Diencephalon (tissue), 1 donor: ENCODE measurements at places on chromosomes 12 and 14. TPM values are rescaled to one million over a fixed set of nuclear protein-coding genes. Genes with fewer than 3 reads are reported as not detected.

The COX8C gene
- not detected for total RNA-seq

The CLBA1 gene
- 12.9 TPM for total RNA-seq

The ZDHHC22 gene
- 31.1 TPM for total RNA-seq

The ELK3 gene
- 5.5 TPM for total RNA-seq

The AICDA gene
- not detected for total RNA-seq

The IL26 gene
- total RNA-seq: not detected

The PTGER2 gene
- 0.46 TPM for total RNA-seq

The NR1H4 gene
- 1.2 TPM for total RNA-seq

The XRCC3 gene
- 10.4 TPM for total RNA-seq

The CISTR gene
- total RNA-seq: not detected

The PRH2 gene
- 0.92 TPM for total RNA-seq

The GTF2A1 gene
- 75.7 TPM for total RNA-seq

The SIX6 gene
- total RNA-seq: 0.69 TPM

The PPTC7 gene
- 17.5 TPM for total RNA-seq

The RILPL1 gene
- 6.2 TPM for total RNA-seq

The MIP gene
- not detected for total RNA-seq

The GPD1 gene
- 12.2 TPM for total RNA-seq

The ACSM4 gene
- not detected for total RNA-seq

The GLI1 gene
- total RNA-seq: 1.6 TPM

The LAG3 gene
- total RNA-seq: not detected

The ACVR1B gene
- 48.0 TPM for total RNA-seq
